ENCODE measurements at places on chromosomes 7 and 10.

GRCh38 chr7:84536271-84536870 is 341.8 kb upstream of the SEMA3A start:
- no peak for DNase-seq

- no peak for DNase-seq
These were observed 68.1 kb downstream of the PODXL start for GRCh38 chr7:131488361-131488760.

- DNase-seq, result no peak
These were observed 204.7 kb downstream of the NXPH1 start for GRCh38 chr7:8638076-8638475.

DNA sequence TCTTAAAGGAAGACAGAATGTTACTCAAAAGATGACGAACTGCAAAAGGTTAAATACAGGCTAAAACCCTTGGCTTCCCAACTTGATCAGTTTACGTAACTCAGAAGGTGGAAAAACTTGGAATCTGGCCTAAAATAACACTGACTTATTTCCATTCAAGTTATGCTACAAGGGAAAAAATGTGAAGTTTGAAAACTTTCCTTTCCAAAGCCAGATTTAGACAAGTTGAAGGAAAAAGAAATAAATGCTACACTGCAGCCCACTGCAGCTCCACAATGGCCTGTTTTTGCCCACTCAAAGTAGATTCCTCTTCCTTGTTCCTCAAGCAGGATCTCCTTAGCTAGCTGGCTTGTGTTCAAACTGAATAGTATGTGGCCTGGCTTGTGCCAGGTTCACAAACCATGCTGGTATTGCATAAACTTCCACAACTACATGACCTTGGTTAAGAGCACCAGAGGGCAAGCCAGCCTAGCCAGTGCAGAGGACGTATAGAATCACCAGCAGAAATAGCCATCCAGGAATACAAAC is 166.2 kb downstream of the CPEB3 start:
- DNase-seq, result peak; percentile 84

DNA sequence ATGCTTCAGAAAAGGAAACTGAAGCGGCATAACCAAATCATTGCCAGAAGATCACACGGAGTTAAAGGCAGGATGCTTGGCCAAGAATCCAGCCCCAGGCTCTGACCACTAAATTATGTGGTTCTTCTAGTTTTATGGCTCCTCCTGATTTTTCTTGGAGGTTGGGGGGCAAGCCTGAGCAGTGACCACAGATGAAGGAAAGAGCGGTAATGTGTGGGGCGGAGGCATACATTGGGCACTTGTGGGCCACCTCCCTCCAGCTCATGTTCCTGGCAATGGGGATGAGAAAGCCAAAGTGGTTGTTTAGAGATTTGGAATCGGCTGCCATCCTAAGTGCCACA is 3.2 kb downstream of the TRPV6 start:
- no peak for DNase-seq

- DNase-seq, result no peak
These were observed 81.7 kb downstream of the HDAC9 start for GRCh38 chr7:18577096-18577771.

- DNase-seq, result no peak
These were observed 18.6 kb downstream of the WDR37 start for GRCh38 chr10:1074748-1075308.

- peak; percentile 74 for DNase-seq
These were observed 4.6 kb downstream of the LANCL2 start for GRCh38 chr7:55369427-55370400.

- DNase-seq, result no peak
These were observed 73.7 kb downstream of the BMPR1A start for GRCh38 chr10:86830043-86830591.

- DNase-seq, result no peak
These were observed 234.6 kb downstream of the TNS3 start for GRCh38 chr7:47347346-47347745.

DNA sequence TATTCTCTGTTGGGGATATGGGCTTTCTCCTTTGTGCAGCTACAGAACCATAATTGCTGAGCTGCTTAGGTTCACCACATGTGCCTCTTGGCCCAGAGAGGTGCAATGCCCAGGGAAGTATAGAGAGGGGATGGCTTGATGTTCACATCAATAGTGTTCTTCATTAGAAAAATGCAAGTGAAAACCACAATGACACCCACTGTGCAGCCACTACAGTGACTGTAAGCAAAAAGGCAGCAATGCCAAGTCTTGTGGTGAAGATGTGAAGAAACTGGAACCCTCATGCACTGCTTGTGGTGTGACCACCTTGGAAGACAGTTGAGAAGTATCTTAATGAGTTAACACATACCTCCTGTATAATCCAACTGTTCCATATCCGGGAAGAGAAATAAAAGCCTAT is 318.9 kb upstream of the ZMIZ1 start:
- DNase-seq, result no peak

DNA sequence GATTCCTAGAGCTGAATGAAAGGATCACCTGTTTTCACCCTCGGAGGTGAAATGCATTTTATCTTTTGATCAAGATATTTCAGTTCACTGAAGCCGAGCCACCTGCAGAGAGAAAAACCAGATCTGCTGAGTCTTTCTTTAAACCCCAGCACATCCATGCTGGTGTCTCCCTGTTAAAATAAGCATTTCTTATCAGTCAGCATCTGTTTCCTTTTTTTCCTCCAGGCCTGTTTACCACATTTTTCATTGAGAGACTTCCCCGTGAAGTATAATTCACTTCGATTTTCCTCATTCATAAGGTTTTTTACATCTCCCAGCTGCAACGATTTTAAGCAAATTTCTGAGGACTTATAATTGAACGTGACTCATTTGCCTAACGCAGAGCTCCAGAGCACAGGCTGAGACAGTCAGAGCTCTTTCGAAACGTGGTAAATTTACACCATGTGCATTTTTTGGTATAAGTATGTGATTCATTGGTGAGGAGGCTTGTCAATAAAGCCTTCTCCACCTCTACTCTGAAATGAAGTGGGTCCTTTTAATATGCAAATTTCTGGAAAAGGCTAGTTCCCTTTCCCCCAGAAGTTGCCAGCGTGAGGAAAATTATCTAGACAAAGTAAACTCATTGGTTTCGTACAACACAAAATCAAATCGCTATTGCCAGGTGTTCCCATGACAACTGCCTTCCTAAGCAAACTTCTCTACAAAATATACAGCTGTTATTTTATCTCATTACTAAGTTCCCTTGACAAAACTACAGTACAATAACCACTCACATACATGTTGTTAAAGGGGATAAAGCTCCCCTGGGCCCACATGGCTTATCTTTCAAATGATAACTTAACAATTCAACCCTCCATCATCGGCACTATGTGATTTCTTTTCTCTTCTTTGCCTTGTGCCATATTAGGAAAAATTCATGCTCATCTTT is 374.8 kb upstream of the AKR1E2 start:
- DNase-seq, result peak; percentile 40

DNA sequence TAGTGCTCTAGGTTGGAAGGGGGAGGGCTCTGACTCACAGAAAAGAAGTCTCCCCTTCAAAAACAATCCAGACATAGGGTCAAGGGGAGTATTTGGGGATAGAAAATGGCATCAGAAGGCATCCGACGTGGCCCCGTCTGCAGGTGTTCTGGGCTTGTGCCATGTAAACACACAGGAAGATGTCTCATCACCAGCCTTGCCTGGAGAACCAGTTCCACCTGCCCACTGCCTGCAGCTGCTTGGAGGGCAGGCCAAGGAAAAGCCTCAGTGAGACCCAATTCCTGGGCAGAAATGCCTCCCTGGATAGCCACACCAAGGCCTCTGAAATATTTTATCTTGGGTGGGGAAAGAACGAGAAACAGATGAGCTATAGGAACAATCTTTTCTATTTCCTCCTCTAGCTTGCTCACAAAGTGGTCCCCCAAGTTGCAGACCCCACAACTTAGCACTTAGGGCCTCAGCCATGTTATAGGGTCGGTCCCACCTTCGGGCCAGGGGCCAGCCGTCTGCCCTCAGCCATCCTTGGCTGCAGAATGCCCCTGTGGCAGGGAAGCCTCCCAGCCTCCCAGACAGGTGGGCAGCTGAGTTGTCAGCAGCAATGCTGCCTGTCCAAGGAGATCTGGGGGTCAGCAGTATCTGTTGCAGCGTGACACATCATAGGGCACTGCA is 54.3 kb upstream of the ECHDC3 start:
- DNase-seq, result no peak

DNA sequence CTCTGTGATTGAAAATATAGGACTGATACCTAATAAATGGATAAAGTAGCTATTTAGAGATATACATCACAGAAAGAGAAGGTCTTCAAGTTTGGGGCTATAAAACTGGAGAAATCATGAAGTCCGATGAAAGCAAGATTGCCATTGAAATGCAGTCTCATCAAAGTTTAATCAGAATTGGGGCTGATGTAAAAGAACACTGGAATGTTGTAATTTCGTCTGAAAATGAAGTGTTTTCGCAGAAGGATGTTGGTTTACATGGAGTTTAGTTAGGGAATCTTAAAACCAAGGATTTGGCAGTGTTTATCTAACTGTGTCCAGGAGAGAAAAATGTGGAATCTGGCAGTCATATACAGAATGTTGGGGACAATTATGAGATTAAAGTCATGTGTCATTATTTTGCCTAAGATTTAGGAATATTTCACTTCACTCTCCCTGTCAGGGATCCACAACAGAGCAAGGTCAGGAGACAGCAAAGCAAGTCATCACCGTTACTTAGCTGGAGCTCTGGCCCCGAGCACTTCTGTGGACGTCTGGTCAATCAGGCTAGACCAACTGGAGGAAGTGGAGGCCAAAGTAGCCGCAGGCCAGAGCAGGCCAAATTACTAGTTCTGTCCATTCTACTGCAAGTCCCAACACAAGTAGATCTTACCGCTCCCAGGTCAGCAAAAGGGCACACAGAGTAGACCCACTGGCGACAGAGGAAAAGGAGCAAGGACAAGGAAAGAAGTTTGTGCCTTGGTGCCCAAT is 37.0 kb downstream of the EPDR1 start:
- DNase-seq, result no peak

DNA sequence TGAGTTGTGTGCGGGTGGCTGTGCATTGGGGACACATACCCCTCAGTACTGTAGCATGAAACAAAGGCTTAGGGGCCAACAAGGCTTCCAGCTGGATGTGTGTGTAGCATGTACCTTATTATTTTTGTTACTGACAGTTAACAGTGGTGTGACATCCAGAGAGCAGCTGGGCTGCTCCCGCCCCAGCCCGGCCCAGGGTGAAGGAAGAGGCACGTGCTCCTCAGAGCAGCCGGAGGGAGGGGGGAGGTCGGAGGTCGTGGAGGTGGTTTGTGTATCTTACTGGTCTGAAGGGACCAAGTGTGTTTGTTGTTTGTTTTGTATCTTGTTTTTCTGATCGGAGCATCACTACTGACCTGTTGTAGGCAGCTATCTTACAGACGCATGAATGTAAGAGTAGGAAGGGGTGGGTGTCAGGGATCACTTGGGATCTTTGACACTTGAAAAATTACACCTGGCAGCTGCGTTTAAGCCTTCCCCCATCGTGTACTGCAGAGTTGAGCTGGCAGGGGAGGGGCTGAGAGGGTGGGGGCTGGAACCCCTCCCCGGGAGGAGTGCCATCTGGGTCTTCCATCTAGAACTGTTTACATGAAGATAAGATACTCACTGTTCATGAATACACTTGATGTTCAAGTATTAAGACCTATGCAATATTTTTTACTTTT is 1.8 kb downstream of the DDIT4 start:
- no peak for DNase-seq

GRCh38 chr7:106938803-106939202 is 73.7 kb downstream of the PIK3CG start:
- no peak for DNase-seq

DNA sequence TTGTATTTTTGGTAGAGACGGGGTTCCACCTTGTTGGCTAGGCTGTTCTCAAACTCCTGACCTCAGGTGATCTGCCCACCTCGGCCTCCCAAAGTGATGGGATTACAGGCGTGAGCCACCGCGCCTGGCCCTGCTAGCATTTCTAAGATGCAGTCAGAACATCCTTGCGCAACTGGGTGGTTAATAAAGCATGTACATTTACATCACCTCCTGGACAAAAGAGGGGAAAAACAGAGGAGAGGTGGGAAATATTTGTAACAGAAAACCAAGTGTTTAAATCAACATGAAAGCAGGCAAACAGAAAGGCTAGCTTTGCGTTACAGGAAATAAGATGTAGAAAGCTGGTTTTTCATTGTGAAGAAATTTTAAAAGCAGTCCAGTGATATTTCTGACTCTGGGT is 220.9 kb upstream of the KMT2E start:
- DNase-seq, result no peak

DNA sequence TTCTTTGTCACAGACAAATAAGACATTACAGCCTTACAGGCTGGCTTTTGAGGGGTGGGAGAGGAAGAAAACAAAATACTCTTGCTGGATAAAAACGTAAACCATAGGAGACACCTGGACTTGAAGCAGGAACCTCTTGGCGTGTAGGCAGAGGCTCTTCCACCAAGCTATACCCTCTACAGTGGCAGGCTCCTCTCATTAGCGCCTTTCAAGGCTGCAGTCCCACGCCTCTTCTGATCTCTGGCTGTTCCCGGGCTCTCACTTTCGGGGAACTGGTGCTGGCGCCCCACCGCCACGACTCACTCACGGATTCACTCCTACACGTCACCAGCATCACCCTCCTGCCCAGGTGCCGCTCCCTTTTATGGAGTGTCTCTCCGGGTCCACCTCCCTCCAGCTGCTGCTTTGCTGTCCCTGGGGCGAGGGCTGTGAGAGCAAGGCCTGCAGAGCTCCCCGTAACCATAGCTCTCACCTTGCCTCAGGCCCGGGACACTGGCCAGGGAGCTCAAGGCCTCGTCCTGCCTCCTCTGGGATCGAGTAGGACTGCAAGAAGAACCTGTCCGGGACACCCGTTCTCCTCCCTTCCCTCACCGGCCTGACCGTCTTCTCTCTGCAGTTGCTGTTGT is 62.6 kb downstream of the ZNF777 start:
- no peak for DNase-seq

DNA sequence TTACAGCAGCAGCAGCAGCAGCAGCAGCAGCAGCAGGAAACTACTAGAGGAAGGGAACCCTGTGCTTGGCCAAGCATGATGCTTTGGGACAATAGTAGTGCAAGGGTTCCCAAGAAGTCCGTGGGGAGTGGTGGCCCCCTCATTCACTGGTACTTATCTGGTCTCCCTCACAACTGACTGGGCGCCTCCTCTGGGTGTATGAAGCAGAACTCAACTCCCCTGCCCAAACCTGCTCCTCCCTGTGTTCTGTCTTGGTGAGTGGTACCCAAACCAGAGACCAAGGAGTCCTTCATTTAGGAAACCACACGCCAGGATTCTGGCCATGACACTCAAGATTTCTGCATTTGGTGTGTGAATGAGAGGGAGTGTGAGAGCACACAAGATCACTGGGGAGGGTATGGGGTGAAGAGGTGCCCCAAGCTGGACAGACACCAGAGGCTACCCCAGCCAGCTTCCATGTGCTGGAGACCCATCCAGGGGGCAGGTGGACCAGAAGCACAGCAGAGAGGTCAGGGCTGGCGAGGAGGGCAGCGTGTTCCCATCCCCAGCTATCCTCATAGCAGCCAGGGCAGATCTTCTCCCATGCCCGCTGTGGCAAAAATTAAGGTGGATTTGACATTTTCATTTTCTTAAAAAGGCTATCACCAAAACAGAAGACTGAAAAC is 10.6 kb upstream of the ZNF777 start:
- DNase-seq, result no peak

- DNase-seq, result no peak
These were observed 22.7 kb downstream of the DYNC1I1 start for GRCh38 chr7:95794917-95795515.
